Activated naive CD8-positive, alpha-beta T cell treated with anti-CD3 and anti-CD28 coated beads for 36 hours (primary cell): ENCODE measurements at places on chromosomes 13 and 19. TPM values are rescaled to one million over a fixed set of nuclear protein-coding genes. Genes with fewer than 3 reads are reported as not detected.

Gene AKT2
- 139 TPM for total RNA-seq

Gene IGFL1
- not detected for total RNA-seq

Gene NCR1
- total RNA-seq, result not detected

Gene TMC4
- total RNA-seq, result not detected

Gene ZNF414
- total RNA-seq, result 23.4 TPM

Gene ATP12A
- 0.66 TPM for total RNA-seq

Gene SLC1A6
- not detected for total RNA-seq

Gene GET3
- total RNA-seq, result 80.2 TPM

Gene C19orf44
- total RNA-seq, result 2.7 TPM

Gene ITGBL1
- total RNA-seq, result not detected

Gene SLC8A2
- 0.37 TPM for total RNA-seq

Gene PRR22
- 14.1 TPM for total RNA-seq

Gene ZNF714
- 20.5 TPM for total RNA-seq

Gene MYH14
- total RNA-seq, result not detected
